ENCODE measurements at places on chromosomes 7 and 10.

DNA sequence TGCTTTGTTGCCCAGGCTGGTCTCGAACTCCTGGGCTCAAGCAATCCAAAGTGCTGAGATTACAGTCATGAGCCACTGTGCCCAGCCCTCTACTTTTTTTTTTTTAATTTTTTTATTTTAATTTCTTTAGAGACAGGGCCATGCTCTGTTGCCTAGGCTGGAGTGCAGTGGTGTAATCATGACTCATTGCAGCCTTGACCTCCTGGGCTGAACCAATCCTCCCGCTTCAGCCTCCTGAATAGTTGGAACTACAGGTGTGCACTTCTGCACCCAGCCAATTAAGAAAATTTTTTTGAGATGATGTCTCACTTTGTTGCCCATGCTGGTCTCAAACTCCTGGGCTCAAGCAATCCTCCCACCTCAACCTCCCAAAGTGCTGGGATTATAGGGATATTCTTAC lies 528.6 kb downstream of the GATA3 start:
- DNase-seq = no peak

- no peak for DNase-seq
These were observed 2.9 kb upstream of the ZNF467 start for GRCh38 chr7:149776289-149776688.

DNA sequence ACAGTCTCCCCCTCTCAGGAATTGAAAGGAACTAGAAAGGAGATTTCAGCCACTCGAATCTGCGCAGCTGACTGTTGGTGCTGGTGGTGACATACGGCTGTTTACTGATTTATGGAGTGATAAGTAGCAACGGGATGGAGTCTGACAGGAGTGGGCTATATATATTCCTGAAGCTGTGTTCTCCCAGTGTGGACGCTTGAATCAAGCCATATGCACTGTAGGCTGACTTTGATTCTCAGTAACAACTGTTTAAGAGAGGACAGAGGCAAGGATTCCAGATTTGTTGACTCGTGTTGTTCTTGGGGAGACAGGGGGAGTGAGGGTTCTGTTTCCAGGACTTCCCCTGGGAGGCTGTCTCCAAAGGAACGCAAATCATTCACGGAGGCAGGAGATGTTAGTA lies 260.1 kb upstream of the AUTS2 start:
- DNase-seq = no peak

DNA sequence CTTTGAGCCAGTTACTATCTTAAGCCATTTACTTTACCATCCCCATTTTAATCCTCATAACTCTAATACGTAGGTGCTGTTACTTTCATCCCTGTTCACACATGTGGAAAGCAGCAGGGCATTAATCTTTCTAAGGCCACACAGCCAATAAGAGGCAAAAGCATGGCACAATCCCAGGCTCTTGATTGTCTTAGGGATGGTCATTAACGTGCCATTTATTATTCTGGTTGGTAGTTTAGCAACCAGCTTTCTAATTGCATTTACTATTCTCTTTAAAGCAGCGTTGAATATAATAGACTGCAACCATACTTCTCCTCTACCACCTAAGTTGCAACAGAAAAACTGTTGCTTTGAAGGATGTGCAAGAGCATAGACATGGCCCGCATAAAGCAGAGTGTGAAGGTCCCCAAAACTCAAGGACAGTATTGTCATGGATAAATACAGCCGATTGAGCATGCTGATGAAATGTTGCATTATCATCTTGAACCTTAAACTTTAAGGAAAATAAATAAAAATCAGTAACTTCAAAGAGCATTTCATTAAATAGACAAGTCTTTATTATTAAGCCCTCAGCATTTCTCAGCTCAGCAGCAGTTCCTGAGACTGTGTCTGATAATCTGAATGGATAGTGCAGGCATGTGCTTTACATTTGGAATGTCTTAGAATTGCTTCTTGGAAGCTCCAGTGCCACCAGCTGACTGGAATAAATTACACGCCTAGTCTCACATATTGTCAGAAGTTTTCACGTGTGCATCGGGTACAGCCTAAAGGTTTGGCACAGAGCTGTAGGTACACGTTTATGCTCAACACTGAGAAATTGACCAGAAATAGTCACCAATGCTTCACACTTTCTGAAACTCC lies 467.1 kb downstream of the SDK1 start:
- no peak for DNase-seq

- DNase-seq = no peak
These were observed 182.7 kb upstream of the LYZL2 start for GRCh38 chr10:30812018-30812851.

GRCh38 chr7:129889133-129889844 lies 63.5 kb downstream of the UBE2H start:
- no peak for DNase-seq

DNA sequence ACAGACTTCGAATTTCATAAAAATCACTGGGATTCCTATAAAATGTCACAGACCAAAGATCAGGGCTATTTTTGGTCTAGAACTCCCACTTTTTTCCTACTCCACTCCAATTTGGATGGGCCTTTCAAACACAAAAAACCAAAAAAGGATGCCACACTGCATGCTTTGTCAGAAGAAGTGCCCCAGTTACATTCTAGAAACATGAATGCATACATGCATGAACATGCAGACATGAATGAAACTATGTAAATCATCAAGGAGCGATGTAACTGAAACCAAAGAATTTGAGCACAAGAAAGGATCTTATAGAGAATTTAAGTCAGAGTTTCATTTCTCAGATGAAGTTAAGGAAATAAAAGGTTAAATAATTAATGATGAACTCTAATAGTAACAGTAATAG lies 31.8 kb upstream of the FAM133B start:
- DNase-seq = no peak

GRCh38 chr10:58400609-58401008 lies 15.4 kb downstream of the TFAM start:
- DNase-seq = no peak

DNA sequence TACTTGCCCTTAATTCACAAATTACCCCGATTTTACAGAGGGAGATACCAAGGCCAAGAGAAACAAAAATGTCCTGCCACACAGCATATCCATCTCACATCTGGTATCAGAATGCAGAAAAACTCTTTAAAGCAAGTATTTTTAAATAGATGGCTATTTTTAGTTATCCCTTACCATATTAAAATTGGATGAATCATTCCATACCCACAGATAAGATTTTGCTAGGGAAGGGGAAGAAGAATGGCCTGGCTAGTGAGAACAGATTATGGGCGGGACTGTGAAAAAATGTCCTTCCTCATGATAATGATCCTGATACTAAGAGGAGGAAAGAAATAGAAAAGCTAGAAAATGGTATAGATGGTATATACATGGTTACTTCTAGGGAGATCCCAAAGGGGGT lies 80.6 kb upstream of the GATAD1 start:
- no peak for DNase-seq

GRCh38 chr10:80452640-80453039 lies 1.5 kb upstream of the TSPAN14 start:
- no peak for DNase-seq

DNA sequence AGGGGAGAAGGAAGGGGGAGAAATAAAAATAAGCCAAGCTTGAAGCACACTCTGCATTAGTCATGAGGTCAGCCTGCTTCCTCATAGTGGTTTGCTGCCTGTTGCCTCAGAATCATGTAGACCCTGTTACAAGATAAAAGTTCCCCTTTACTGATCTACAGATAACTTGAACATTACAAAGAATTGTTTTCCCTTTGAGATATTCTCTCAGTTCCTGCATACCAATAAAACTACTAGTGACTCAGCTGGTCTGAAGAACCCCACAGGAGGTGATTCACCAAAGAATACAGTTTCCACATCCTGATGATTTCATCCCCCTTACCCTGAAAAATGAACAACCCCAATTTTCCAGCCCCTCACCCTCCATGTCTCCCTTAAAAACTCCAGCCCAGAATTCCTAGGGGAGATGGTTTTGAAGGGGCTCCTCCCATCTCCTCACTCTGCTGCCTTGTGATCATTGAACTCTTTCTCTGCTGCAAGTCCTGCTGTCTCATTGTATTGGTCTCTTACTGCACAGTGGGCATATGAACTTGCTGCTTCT lies 31.5 kb upstream of the NRP1 start:
- no peak for DNase-seq

- DNase-seq = no peak
These were observed 1124.7 kb downstream of the DNAJB9 start for GRCh38 chr7:109694149-109695071.

- DNase-seq = no peak
These were observed 6.8 kb upstream of the TBL2 start for GRCh38 chr7:73585196-73585595.

DNA sequence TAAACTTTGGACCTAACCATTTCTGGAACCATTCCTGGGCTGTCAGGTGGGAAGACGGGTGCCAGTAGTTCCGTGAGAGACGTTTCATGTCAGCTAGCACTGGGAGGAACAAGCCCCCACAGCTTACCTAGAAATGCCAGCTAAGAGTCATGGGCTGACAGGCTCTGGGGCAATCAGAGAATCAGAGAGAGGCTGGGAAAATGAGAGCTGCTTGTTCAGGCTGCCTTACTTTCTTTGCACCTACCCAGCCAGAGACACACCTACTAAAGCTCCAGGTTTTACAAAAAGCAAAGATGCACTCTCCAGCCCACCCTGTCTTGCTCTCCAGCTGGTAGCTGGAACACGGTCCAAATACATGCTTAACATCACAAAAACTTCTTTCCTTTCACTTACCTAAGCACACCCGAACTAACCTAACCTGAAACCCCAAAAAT lies 688 bp downstream of the PTN start:
- no peak for DNase-seq

GRCh38 chr10:49186613-49187012 lies 1.6 kb downstream of the TMEM273 start:
- DNase-seq = no peak

DNA sequence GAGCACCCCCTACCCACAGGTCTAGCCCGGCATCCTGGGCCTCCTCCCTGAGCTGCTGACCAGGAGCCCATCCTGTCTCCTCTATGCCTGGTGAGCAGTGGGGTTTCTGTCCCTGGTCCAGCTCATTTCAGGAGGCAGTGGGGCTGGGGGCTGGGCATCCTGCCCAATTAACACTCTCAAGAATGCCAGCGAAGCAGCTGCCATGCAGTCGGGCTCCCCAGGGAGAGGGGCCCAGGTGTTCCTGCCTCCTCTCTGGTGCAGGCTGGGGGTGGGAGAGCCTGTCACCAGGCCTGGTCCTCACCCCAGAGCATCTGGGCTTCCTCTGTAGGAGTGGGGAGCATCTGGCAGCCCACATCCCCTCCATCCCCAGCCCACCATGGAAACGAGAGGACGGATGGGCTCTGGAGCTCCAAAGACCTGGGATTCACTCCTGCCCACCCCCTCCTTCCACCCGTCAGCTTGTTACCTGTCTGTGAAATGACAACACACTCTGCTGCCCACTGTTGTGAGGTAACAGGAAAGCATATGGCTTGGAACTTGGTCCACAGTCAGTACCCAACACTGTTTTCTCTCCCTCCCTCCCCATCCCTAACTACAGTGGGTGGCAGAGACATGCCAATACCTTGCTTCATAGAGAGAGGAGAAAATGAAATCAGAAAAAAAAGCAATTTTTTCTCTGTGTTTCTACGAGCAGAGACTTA lies 69.1 kb downstream of the SLIT1 start:
- DNase-seq = no peak

DNA sequence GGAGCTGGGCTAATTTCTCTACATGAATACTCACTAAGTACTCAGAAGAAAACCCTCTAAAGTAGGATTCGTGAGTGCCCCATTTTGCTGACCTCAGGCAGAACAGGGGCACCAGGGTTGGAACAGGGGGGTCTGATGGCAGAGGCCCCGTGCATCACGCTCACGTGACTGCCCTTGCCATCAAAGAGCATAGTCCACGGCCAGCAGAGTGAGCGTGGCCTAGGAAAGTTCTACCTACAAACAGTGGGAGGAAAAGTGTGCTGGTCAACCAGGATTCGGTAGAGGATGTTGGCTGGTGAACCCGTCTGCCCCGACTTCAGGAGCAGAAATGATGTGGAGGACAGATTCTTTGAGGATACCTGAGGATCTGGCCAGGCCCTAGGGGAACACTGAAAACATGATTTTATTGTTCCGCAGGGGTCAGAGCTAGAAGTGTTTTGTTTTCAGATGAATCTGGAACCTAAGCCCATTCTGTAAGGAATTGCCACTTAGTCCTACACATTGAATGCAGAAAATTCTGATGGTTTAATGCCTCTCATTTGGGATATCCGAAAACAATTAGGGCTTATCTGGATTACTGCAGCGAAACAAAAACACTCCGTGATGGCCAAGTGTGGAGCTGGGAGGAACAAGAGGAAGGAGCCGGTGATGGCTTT lies 138.8 kb upstream of the SHH start:
- no peak for DNase-seq

Data from stimulated activated CD4-positive, alpha-beta T cell treated with anti-CD3 and anti-CD28 coated beads, Interleukin-4, amount 100 ng/mL, for 4 hours (primary cell).